ENCODE measurements at places on chromosomes 4 and X.
A peak's percentile ranks its signal among the peaks of the same experiment; 100 is the strongest.

DNA sequence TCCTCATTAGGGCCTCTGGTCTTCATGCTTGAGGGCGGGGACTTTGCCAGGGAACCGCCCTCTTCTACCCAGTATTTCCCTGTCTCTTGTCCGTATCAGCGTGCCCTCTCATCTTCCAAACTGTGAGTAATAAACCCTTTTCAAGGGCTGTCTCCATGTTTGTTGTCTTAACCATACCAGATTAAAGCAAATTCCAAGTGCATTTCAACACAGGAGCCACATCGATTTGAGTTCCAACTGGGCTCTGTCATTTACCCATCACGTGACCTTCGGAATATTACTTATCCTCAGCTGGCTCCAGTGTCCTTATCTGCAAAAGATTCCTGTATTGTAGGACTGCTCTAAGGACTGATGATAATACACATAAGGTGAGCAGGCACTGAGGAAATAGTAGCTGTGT lies 6.4 kb upstream of the PHEX start:
- DNase-seq = no peak

DNA sequence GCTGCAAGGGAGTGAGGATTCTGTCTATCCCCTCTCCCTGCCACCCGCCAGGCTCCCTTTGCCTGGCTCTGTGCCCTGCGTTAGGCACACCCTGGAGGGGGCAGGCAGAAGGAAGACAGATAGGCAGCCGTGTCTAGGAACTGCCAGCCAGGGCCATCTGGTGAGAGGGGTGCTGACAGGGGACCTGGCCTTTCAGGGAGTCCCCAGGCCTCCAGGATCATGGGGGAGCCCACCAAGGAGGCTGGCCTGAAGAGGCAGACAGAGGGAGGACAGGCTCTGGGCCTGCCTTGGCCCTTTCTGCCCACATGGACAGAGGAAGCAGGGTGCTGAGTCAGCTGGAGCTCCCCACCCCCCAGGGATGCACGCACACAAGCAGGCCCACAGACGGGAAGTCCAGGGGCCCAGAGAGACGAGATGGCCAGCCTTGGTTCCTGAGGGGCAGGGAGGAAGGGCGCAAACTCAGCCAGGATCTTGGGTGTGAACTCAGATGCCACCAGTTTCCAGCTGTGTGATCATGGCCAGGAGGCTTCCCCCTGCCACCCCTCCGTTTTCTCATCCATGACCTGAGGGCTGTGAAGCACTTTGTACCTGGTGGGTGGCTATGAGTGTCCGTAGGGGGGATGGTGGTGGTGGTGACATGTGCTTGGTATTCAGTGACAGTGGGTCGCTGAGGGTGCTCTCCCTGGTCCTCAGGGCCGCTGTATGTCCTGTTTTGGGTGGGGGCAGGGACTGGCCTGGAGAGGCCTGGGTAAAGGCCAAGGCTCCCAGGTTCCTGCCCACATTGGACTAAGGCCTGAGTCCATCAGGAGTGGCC lies 1.8 kb downstream of the SH3BP2 start:
- no peak for DNase-seq

DNA sequence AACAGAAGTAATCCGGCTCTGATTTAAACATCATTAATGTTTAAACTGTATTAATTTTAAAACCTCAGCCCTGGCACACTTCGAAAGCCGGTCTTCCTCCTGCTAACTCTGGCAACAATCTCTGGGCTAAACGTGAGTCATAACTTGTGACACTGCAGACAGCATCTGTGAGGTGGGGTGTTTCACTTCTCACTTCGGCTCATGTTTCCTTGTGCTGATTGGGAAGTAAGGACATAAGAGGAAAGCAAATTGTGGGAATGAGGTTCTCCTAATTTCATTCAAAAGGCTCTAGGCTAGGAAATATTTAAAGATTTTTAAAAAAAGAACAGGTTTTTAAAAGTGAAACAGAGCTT lies 139.9 kb upstream of the USP9X start:
- DNase-seq = no peak

DNA sequence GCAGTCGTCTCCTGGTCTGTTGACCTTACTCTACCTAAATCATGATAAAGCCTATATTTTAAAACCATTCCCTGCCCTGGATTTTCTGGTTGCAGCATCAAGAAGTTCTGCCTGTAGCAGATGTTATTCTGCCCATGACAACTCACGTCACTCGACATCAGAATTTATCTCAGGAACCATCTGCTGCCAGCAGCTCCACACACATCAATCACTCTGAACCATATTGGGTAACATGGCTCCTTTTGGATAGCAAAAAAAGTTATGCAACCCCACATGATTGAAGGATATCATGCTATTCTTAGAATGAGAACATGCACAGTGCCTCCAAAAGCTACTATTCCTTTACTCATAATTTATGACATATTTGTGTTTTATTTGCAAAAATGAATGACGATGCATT lies 341.4 kb downstream of the DHRSX start:
- no peak for DNase-seq

GRCh38 chr4:40856840-40857362 lies 107.1 kb downstream of the NSUN7 start:
- peak; percentile 17 for DNase-seq

DNA sequence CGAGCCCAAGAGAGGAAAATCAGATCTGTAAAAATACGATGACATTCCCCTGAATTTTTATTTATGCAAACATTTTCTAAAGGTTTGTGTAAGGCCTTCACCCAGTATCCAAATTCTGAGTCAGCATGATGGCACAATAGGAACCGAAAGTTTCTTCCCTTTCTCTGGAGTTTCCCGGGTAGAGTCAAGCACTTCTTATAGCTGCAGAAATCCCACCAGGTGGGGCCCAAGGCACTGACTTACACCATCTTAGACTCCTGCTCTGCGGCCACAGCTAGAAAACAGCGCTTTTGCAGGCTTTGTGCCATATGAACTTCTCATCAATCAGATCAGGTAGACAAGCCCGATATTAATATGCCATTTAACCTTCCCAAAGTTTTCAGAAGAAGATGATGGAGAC lies 13.4 kb downstream of the LEF1 start:
- DNase-seq = peak; percentile 28

GRCh38 chr4:13325744-13326143 lies 158.4 kb downstream of the RAB28 start:
- DNase-seq = no peak
